GM23338 (cell line): ENCODE measurements at places on chromosomes 3 and 15. TPM values are rescaled to one million over a fixed set of nuclear protein-coding genes. Genes with fewer than 3 reads are reported as not detected.

Gene C2CD4A
- total RNA-seq: 0.07 and 0.19 TPM in 2 replicates

Gene GOLGA8J
- total RNA-seq: not detected in 2 replicates

Gene LDHAL6B
- not detected in 2 replicates for total RNA-seq

Gene MYO5A
- 30.2 and 31.8 TPM in 2 replicates for total RNA-seq

Gene GOLGA6B
- total RNA-seq: not detected in 2 replicates

Gene NTRK3
- total RNA-seq: 3.1 and 5.4 TPM in 2 replicates

Gene ROBO2
- 4.3 and 7.8 TPM in 2 replicates for total RNA-seq

Gene PLCH1
- 24.4 and 25.3 TPM in 2 replicates for total RNA-seq

Gene ACTR8
- 23.0 and 25.7 TPM in 2 replicates for total RNA-seq

Gene MYL3
- not detected in 2 replicates for total RNA-seq
